Activated gamma-delta T cell treated with Interleukin-2 at 50 U/mL for 16 hours (primary cell): ENCODE measurements at places on chromosomes 7 and 10.
A peak's percentile ranks its signal among the peaks of the same experiment; 100 is the strongest.

DNA sequence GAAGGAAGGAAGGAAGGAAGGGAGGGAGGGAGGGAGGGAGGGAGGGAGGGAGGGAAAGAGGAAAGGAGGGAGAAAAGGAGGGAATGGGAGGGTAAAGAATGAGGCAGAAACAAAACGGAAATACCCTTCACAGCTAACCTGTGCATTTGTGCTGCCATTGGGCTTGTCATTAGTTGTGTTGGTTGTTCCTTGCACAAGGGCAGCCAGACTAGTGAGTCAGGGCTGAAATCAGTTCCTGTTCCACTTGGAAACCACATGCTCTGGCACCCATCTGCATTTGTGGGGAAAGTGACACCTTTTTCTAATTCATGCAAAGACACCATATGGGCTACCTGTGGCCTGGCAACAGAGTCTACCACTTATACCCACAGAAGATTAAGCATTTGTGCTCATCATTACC, 1004.0 kb upstream of the C7orf33 start:
- no peak for DNase-seq

GRCh38 chr7:157195868-157196267, 57.1 kb downstream of the UBE3C start:
- no peak for DNase-seq

GRCh38 chr7:104772405-104773345, 241.3 kb upstream of the KMT2E start:
- DNase-seq = no peak

DNA sequence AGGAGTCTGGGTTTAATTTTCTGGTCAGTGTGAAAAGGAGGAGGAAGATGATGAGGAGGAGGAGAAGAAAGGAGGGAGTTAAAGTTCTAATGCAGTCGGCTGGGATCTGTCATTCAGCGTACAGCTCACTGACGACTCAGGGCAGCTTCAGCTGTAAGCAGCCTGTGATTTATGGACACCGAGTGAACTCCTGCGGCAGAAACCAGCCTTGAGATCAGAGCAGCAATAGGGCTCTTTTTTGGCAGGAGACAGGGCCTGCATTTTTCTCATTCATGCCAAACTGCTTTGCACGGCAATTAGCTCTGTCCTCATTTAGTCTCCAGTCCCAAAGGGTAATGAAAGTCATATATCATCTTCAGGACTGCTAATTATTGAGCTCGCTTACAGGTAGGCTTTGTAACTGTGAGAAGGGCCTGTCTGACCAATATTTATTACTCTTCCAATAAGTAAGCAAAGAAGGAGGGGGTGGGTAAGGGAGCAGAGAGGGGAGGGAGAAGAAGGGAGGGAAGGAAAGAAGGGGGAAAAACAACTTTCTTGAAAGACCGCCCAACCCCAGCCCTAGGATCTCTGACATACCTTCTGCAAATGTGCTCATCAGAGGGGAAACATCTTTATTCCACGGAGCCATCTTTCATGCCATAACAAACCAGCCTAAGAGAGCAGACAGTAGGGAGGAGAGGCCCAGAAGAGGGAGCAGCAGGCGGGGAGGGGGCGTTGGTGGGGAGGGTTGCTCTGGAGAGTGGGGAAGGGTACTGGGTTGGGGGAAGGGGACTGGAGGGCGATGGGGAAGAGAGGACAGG, 48.1 kb upstream of the COMTD1 start:
- no peak for DNase-seq

- DNase-seq = no peak
Observed at GRCh38 chr10:110192552-110192951, 14.9 kb upstream of the MXI1 start.

DNA sequence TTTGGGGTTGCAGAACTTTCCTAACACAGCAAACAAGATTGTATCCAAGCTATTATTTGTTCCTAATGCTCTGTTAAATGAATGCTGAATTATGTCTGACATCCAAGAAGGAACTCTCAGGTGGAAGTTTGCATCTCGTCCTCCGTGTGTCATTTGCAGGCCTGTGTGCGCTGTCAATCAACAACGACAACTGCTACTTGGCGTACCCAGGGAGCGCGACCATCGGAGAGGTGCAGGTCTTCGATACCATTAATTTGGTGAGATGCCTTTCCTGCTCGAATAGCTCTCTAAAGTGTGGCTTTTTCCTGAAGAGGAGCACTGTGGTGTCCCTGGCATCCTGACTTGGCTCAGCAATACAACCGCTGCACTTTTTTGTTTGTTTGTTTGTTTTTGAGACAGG, 26.9 kb downstream of the WIPI2 start:
- DNase-seq = no peak

- no peak for DNase-seq
Observed at GRCh38 chr7:29490094-29490607, 73.5 kb upstream of the PRR15 start.

DNA sequence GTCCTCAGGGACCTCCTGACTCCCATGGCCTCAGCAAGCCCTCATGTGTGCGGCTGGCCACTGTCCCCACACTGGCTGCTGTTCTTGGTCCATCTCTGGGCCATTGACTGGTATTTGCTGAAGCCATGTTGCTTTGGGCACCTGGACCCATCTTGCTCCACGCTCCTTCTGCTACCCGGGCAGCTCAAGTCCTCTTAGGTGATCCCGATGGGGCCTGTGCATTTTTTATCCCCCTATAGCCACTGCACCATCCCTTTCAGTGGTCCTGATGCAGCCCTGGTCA, 16.7 kb downstream of the RAMP3 start:
- DNase-seq = no peak

DNA sequence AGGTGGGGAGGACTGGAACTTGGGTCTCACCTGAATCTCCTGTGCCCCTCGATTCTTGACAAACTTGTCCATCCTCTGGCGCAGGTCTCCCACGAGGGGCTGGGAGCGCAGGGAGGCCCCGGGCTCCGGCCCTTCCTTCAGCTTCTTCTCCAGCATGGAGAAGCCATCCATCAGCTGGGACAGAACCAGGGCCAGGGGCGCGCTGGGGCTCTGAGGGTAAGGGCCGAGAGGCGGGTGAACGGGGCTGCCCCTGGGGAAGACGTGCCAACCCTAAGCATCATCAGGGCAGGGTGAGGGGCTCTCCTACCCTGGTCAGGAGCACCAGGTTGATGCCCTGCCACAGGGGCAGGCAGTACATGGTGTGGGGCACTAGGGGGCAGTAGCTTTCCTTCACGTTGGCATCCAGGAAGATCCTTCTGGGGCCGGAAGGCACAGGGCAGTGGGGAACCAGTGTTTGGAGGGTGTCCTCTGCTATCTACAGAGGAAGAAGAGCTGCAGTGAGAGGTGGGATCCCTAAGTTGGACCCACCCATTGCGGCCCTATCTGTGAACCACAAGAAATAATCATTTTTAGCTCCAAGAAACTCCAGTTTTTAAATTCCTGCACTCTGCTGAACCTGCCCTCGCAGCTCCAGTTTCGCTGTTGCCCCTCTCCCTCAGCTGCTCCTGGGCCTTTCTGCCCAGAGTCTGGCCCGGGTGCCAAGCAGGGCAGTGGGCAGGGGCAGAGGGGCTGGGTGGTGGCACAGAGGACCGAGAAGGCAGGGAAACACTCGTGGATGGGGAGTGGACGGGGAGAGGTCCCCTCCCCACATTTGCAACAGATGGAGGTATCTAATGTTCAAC, 10.8 kb upstream of the PYROXD2 start:
- DNase-seq = peak; percentile 28

GRCh38 chr7:19957664-19958063, 184.2 kb upstream of the TMEM196 start:
- no peak for DNase-seq

- peak; percentile 81 for DNase-seq
Observed at GRCh38 chr7:1065585-1066241, 21.4 kb downstream of the GPR146 start.

- no peak for DNase-seq
Observed at GRCh38 chr10:74202356-74202755, 51.3 kb downstream of the ADK start.

- peak; percentile 43 for DNase-seq
Observed at GRCh38 chr7:23261843-23262452, 15.4 kb downstream of the GPNMB start.

DNA sequence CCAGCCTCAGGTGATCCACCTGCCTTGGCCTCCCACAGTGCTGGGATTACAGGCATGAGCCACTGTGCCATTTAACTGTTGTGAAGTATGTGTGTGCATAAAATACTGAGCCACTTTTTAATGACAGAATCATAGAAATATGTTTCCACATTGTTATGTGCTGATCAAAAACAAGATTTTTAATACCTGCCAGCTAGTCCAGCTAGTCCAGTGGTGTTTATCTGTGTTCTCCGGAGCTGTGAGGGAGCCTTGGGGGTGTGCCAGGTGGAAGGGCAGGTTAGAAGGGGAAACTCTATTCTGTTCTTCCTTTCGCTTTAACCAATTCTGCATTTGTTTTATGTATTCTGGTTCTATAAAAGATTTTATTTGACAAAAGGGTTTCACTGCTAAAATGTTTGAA, 7.0 kb downstream of the FAM221A start:
- no peak for DNase-seq

- DNase-seq = no peak
Observed at GRCh38 chr7:148264933-148265557, 325.5 kb upstream of the C7orf33 start.

DNA sequence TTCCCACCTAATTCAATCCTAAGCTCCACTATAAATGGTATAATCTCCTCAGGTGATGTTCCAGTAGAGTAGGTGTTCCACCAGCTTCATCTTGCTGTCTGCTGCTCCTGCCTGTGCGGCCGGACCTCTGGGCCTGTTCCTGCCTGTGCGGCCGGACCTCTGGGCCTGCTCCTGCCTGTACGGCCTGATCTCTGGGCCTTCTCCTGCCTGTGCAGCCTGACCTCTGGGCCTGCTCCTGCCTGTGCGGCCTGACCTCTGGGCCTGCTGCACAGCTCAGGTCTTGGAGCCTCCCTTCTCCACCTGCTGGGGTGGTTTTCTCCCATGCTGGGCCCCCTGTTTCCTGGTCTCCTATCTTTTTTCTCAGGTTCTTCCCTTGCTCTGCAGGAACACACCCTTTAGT, 117.8 kb downstream of the USP6NL start:
- no peak for DNase-seq

DNA sequence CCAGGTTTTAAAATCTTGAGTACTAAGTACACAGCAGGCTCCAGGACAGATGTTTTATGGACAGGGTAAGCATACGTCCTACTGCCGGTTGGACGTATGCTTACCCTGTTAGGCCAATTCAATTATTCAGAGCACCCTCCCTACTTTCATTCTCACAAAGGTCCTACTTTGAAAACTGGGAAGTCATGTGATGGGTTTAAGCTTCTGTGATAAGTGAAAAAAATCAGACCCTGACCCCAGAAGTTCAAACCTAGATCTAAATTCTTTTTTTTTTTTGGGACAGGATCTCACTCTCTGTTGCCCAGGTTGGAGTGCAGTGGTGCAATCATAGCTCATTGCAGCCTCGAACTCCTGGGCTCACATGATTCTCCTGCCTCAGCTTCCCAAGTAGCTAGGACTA, 55.2 kb downstream of the HIPK2 start:
- no peak for DNase-seq

DNA sequence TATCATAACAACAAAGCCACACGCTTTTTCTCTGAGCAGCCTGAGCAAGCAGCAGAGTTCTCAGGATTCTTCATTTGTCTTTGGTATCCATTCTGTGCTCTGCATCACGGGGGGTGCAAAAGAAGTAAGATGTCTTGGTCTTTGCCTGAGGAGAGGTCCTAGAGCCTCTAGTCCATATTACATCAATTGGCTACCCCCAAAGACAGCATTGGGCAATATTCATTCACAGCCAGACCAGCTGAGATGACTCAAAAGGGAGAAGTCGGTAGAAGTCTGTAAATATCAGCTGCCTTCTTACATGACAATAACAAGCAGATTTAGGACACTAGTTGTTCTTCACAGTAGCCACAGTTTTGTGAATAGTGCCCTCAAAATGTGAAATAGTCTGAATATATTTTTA, 66.6 kb downstream of the FZD1 start:
- DNase-seq = no peak

GRCh38 chr7:107501593-107501992, 31.7 kb downstream of the GPR22 start:
- no peak for DNase-seq

DNA sequence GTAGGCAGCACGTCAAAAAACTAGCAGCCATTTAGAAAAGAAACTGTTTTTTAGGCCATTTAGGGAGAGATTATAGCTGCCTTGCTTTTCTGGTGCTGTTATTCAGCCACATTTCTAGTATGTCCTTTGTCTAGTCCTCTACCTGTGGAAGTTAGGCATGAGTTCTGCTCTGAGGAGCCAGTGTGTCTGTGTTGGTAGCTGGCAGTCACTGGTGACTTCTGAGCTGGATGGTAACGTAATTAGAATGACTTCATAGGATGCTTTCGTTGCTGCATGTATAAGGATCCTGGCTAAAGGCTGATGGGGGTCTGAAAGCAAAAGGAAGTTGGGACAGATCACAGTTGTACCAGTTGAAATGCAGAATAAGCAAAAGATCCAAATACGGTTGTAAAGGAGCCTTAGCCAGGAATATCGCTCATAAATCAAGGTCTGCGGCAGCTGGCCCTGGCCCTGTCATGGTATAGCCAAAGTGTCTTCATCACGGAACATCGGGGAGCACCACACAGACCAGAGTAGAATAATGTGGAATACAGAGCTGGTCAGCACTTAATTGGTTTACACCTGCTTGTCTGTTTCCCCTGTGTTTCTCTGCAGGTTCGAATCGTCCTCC, 226.7 kb downstream of the EXOC4 start:
- no peak for DNase-seq

- no peak for DNase-seq
Observed at GRCh38 chr7:27094304-27095049, 1.3 kb downstream of the HOXA1 start.

DNA sequence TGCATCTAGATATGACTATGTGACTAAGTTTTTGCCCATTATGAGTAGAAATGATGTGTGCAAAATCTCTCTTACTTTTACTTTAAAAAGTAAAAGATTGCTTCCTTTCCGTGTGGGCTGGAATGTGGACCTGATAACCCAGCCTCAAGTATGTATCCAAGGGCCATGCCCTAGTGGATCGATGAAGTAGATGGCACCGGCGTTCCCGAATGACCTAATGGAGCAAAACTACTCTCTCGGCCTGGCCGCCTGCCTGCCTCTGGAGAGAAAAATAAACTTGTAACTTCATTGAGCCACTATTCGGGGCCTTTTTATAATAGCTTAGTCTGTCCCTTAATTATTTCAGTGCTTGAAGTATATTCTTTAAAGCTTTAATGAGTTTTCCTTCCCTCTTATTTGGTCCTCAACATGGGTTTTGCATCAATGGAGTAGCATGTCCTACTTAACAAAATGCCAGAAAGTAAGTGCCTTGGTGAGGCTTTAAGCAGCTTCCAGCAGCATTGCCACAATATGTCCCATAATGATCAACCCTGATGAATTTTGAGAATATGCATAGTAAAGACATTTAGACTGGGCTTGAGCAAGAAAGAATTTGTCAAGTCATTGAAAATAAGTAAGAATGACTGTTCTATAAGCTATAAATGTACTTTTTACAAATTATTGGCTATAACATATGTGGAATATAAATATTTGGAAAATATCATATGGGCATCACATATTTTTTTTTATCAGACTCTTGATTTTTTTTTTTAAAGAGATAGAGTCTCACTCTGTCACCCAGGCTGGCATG, 61.4 kb downstream of the PLXDC2 start:
- DNase-seq = no peak

- no peak for DNase-seq
Observed at GRCh38 chr10:48885376-48885775, 54.3 kb downstream of the LRRC18 start.
